AG20443 (cell line): ENCODE measurements at places on chromosomes 6 and 20.

- DNase-seq, result peak; percentile 87
These were observed 43.9 kb upstream of the MDFI start for GRCh38 chr6:41594326-41594725.

GRCh38 chr6:45495429-45496084 is 117.8 kb upstream of the SUPT3H start:
- DNase-seq, result no peak

GRCh38 chr6:41527721-41528408 is 18.3 kb upstream of the FOXP4 start:
- DNase-seq, result peak; percentile 24

DNA sequence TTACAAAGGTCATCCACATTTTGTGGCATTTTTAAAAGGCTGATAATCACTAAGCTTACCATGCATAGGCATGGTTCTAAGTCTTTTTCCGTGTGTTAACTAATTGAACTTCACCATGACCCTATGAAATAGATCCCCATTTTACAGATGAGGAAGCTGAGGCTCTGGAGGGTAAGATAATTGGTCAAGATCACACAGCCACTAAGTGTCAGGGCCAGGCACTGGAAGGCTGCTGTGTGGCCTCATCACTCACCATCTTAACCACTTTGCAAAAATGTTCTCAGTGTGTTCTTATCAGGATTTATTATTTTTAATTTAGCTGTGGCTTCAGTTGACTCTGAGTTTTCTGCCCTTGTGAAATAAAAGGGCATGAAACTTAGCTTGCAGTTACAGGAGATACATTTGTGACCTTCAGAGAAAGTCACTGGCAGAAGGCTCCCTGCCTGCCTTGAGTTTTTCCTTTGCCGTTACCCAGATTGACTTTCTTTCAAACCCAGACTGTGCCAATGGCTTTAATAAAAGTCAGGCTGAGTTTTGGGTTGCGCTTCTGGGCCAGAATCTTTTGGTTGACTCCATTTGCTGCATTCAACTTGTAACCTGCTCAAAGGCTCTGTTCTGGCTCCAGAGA is 82.0 kb downstream of the EZR start:
- DNase-seq, result no peak

DNA sequence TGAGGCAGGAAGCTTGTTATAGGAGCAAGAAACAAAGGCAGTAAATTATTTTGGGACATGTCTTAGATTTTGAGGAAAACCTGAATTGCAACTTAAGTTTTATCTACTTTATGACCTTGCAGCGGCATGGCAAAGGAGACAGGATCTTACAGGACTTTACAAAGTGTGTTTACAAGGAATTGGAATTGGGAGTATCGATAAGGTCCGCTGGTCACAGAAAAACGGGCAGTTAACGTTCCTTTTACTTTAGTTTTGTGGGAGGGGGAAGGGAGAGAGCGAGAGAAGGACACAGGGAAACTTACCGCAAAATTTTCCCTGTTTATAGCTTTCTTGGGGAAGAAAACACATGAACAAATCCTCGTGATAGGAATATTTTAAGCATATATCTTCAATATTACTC is 1607.2 kb downstream of the GRIK2 start:
- DNase-seq, result no peak

GRCh38 chr6:132790450-132790849 is 8.0 kb downstream of the SLC18B1 start:
- DNase-seq, result no peak

DNA sequence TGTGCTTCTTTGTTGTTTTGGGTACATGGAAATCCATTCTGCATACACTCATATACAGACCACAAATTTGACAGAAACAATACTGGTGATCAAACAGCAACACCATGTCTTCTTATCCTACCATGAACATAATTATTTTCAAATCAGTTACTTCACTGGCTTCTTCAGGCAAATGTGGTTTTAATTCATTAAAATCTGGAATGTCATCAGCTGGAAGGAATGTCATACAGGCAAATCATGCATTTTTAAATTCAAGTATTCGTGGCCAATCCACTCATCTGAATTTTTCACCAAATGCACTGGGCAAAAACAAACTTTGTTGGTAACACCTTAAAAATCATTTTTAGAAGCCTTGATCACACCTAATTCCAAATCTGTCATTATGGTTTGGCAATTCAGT is 59.3 kb downstream of the KIF6 start:
- DNase-seq, result no peak

- peak; percentile 84 for DNase-seq
These were observed 20.0 kb upstream of the MPC1 start for GRCh38 chr6:166402582-166403277.

GRCh38 chr20:22403632-22404361 is 180.6 kb downstream of the FOXA2 start:
- DNase-seq, result no peak

GRCh38 chr20:41041693-41042092 is 13.1 kb downstream of the TOP1 start:
- no peak for DNase-seq

DNA sequence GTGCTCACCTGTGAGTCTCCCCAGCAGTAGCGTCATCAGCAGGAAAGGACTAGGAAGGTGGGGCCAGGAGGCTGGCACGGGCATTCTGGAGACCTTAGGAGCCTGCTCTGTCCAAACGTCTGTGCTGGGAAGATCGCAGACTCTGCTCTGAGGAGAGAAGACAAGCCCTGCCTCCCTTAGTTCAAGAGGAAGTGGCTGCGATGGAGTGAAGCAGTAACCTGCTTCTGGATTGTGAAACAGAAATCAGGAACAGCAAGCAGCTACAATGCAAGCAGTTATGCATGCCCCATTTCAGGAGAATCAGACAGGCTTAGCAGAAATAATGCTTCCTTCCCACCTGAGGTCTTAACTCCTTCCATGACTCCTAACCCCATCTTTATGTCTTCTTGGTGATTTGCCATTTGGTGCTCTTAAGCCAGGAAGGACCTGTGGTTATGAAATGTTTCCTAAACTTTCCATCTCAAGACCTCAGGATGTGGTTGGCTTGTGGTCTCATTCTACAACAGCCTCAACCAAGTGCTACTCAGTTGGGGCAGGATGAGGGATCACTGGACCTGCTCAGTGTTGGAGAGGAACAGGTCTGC is at the start of gene SIRPB1:
Gene SIRPB1 (minus strand): TSS at position 149 of the 584 bp plus-strand sequence. CDS start 65 bp downstream, at position 84.
- DNase-seq, result no peak

GRCh38 chr6:74734901-74735300 is 471.0 kb downstream of the COL12A1 start:
- DNase-seq, result no peak

DNA sequence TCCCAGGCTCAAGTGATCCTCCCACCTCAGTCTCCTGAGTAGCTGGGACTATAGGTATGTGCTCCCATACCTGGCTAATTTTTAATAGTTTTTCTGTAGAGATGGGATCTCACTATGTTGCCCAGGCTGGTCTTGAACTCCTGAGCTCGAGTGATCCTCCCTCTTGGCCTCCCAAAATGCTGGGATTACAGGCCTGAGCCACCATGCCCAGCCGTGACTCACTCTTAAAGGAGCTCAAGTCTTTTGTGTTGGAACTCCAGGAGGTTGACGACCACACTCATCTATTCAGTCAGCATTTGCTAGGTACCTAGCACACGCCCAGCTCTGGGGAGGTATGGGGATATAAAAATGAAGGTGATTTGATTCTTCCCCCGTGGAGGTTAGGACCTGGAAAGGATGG is 62.8 kb downstream of the UTRN start:
- no peak for DNase-seq

GRCh38 chr6:165624871-165625639 is 38.0 kb downstream of the PDE10A start:
- DNase-seq, result no peak

DNA sequence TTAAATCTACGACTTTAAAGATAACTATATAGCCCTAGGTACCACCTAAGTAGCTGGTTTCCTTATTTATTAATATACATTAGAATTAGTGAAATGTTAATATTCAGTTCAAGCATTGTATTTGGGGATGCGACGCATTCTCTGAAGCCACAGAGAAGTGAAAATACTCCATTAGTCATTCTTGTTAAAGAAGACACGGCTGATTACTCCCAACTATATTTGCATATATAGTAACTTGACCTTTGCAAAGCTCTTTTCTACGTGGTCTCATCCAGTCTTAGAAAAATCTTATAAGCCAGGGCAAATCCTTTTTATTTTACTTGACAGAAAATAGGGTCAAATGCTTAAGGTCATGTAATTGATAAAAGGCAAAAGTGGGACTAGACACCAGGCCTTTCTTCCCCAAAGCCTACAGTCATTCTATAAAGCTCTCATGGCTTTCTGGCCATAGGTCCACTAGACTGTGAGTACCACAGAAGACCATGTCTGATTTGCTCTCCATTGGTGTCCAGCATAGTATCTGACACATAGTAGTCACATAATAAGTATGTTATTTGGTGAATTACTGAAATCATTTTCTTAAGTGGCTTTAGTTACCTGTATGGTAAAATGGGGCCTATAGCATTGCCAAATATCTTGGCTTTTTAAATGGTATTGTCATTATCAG is 11.3 kb downstream of the ZHX3 start:
- DNase-seq, result no peak

DNA sequence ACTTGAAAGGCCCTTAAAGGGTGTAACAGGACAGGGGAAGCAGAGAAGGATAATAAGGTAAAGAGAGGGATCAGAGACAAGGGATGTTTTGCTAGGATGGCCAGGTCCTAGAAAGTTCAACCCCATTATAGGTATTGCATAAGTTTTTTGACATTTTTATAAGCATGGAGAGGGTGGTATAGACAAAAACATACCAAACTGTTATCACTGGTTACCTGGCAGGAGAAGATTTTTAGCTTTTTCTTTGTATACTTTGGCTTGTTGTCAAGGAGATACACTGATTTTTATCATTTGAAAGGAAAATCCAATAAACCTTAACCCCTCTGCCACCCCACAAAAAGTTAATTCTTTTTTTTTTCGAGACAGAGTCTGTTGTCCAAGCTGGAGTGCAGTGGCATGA is 28.4 kb downstream of the ZMYND8 start:
- no peak for DNase-seq

- no peak for DNase-seq
These were observed 29.8 kb downstream of the ADGRG6 start for GRCh38 chr6:142331601-142332000.
